ENCODE measurements at places on chromosomes 12 and 14. TPM values are rescaled to one million over a fixed set of nuclear protein-coding genes. Genes with fewer than 3 reads are reported as not detected.

The OAS1 gene
- 29.0 TPM for total RNA-seq

The PIANP gene
- 1.0 TPM for total RNA-seq

The ZCRB1 gene
- 57.4 TPM for total RNA-seq

The INHBE gene
- total RNA-seq: 0.09 TPM

The CLEC2B gene
- 1.3 TPM for total RNA-seq

The ACSM4 gene
- not detected for total RNA-seq

The CHST11 gene
- 18.9 TPM for total RNA-seq

The BDKRB2 gene
- total RNA-seq: 1.1 TPM

The RBM23 gene
- total RNA-seq: 60.4 TPM

The TDG gene
- 29.9 TPM for total RNA-seq

The NKX2-1 gene
- total RNA-seq: not detected

The BDKRB1 gene
- 0.47 TPM for total RNA-seq

The GRIN2B gene
- 3.9 TPM for total RNA-seq

The SLC10A1 gene
- total RNA-seq: not detected

The SYNDIG1L gene
- total RNA-seq: not detected

The PLEKHD1 gene
- 0.03 TPM for total RNA-seq

The DDX55 gene
- total RNA-seq: 30.7 TPM

The SVOP gene
- total RNA-seq: not detected

The DYNLL1 gene
- 665 TPM for total RNA-seq

The AHNAK2 gene
- total RNA-seq: 204 TPM

The MDM1 gene
- total RNA-seq: 6.8 TPM

The KRT85 gene
- 0.06 TPM for total RNA-seq

The GUCY2C gene
- total RNA-seq: not detected
